ENCODE measurements at places on chromosomes 6 and 20.

- peak; percentile 58 for DNase-seq
These were observed 38.4 kb downstream of the HS3ST5 start for GRCh38 chr6:114304304-114304887.

GRCh38 chr6:90893400-90893799, 306.5 kb upstream of the MAP3K7 start:
- no peak for DNase-seq

DNA sequence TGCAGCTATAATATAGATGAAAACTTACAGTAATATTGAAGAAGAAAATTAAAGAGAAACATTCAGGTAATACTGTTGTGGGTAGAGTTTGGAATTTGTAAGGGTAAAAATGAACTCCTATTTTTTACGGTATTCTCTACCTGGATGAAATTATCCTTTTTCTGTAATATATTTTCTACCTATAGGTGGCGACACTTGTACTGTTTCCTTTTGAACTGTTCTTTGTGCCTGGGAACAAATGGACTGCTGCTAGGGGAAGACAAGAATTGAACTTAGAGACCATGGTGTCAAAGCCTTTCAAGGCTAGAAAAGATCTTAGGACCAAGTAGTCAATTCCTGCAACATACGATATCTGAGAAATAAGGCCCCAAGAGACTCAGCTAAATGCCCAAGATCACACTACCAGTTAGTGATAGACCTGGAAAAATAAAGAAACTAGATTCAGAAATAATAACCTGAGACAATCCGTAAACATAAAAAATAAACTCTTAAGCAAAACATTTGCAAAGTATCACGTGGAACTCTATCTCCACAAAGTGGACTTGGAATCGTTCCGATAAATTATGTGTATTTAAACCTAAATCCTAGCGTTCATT, 383.8 kb downstream of the TFAP2A start:
- peak; percentile 24 for DNase-seq

DNA sequence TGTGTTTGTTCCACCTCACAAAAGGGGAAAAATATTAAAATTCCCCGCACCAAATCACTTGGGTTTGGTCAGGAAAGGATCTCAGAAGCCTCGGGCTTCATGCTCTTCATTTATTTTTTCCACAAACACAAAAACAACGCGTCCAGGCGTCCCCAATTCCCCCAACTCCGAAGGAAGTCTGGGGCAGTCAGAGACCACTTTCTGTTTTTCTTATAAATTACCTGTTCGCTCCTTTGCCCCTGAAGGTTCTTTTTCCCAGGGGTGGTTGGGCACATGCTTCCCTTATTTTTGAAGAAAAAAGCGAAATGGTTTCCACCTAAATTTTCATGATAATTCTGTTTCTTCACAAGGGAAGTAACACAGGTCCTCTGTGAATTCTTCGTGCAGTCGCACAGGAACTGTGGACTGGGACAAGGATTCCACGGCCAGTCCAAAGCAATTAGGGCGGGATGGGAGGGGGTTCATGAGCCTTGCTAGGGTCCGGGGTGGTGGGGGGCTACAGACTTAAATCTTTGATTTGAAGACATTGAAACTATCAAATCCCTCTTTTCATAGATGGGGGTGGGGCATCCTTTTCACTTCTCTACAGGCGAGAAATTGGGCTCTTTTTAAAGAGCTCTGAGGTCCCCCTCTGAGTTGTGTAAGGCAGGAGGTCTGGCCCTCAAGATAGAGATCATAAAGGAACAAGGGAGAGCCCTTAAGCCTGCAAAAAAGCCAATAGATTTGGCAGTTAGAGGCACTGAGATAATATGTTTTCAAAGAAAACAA, 30.5 kb upstream of the HFE start:
- DNase-seq: peak; percentile 84

GRCh38 chr6:89154131-89154530, 8.3 kb downstream of the PM20D2 start:
- DNase-seq: no peak

DNA sequence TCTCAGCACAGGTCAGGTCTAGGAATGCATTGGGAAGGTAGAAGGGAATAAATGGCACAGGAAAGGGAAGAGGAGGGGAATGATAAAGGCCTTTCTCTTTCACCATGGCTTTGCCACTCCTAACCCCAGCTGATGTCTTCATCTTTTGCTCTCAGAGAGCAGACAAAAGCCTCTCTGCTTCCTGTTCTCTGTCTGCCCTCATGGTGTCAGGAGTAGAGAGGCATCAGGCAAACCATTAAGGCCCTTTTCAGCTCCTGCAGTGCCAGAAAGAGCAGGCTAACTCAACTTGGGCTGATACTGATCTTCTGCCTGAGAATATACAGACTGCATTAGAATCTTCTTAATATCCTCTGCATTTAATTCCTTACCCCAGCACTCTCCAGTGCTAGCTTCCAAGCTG, 48.0 kb upstream of the STXBP5 start:
- no peak for DNase-seq

DNA sequence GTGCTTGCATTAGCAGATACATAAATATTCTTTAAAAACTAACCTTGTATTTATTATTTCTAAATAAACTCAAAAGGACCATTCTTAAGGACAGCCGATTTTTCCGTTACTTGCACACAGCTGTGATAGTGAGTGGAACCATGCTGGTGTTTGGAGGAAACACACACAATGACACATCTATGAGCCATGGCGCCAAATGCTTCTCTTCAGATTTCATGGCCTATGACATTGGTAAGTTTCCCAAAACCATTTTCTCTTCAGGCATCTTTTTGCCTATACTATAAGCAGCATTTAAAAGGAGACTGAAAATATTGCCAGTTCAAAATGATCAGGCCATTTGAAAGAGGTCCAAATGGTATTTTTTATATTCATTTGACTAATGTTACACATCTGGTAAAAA, 92.3 kb downstream of the ATRN start:
- no peak for DNase-seq

DNA sequence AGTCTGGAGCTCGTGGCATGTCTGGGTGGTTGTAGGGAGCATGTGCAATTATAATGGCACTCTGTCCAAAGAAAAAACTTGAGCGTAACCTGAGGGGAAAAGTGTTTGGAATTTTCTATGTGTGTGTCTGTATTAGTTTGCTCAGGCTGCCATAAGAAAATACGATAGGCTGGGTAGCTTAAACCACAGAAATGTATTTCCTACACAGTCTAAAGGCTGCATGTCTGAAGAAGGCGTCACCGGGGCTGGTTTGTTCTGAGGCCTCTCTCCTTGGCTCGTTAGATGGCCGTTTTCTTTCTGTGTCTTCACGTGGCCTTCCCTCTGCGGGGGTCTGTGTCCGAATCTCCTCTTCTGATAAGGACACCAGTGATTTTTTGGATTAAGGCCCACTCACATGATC, 59.0 kb downstream of the IGF2R start:
- no peak for DNase-seq

GRCh38 chr6:107292715-107293271, 166.6 kb downstream of the PDSS2 start:
- DNase-seq: peak; percentile 71

GRCh38 chr6:27726619-27727023, 185.6 kb downstream of the OR2B2 start:
- peak; percentile 31 for DNase-seq

DNA sequence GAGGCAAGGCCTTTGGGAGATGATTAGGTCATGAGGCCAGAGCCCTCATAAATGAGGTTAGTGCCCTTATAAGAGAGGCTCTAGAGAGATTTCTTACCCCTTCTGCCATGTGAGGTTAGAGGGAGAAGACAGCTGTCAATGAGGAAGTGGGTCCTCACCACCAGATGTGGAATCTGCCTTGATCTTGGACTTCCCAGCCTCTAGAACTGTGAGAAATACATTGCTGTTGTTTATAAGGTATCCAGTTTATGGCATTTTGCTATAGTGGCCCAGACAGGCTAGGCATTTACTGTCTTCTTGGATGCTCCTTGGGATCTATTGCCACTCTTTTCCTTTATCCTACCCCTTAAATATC, 57.1 kb upstream of the CITED2 start:
- DNase-seq: no peak

DNA sequence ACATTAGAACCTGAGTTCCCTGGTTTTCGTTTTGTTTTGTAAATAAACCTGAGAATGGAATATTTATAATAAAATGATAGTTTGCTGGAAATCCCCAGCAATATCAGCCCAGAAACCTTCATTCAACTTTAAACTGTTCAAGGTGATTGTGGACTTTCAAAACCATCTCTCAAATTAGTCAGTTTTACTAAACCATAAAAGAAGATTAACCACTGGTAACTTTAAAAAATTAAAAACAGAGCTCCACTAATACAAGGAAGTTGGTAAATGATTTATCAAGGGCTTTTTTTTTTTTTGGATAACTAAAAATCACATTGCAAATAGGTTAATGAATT, 10.0 kb downstream of the MBOAT1 start:
- DNase-seq: no peak

- peak; percentile 4 for DNase-seq
These were observed 146.2 kb downstream of the FAM83B start for GRCh38 chr6:54992789-54993188.

DNA sequence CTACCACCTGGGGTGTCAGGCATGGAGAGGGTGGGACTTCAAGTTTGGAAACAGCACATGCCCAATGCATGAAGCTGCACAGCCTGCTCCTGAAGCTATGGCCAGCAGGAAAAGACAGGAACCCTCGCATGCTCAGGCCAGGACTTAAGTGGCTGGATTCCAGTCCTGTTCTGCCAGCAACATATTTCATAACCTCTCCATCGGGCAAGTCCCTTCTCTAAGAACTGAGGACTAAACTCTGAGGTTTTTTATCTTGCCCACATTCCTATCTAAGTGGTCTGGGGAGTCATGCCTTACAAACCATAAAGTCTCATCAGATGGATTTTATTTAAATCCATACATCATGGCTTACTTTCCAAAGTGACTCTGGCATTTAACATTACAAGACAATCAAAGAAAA, 27.5 kb upstream of the AGPAT4 start:
- DNase-seq: peak; percentile 17

DNA sequence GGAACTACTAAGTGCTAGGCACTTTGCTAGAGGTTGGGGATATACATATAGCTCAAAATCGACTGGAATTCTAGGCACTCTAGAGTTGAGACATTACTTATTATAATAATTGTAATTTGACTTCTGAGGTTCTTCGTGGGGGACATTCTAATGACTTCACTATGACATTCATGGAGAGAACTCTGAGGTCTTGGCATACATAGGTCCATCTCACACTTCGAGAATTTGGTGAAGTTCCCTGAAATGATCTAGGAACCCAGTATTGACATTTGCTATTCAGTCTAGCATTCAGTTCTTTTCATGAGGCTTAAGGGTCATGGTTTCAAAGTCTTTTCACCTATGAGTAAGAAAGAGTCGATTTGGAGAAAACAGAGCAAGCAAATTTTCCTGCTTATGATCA, 446.6 kb upstream of the JAG1 start:
- DNase-seq: no peak

GRCh38 chr6:11833626-11834592, 55.3 kb upstream of the ADTRP start:
- no peak for DNase-seq

DNA sequence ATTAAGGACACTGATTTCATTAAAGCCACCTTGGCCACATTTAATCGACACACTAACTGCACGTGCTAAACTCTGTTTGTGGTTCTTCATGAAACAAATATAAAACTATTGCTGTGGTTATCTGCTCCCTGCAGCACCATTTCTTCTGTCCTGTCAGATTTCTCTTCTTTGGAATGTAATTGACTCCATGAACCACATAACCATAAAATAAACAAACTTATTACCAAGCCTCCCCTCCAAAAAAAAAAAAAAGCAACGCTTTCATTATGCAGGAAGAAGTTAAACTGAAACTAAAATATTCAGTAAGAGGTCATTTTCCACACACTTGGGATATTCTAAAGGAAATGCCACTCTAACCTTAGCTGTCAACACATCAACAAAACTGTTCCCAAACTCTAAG, 319.1 kb upstream of the NT5E start:
- DNase-seq: no peak

- peak; percentile 67 for DNase-seq
These were observed 580 bp downstream of the NXT1 start for GRCh38 chr20:23350904-23351838.

- no peak for DNase-seq
These were observed 4.0 kb upstream of the VSX1 start for GRCh38 chr20:25085756-25086495.

Measured in hematopoietic multipotent progenitor cell treated with erythropoietin and hydrocortisone succinate and interleukin-3 and kit ligand, for 8 days (in vitro differentiated cells).